ENCODE measurements at places on chromosomes 13 and 19.

DNA sequence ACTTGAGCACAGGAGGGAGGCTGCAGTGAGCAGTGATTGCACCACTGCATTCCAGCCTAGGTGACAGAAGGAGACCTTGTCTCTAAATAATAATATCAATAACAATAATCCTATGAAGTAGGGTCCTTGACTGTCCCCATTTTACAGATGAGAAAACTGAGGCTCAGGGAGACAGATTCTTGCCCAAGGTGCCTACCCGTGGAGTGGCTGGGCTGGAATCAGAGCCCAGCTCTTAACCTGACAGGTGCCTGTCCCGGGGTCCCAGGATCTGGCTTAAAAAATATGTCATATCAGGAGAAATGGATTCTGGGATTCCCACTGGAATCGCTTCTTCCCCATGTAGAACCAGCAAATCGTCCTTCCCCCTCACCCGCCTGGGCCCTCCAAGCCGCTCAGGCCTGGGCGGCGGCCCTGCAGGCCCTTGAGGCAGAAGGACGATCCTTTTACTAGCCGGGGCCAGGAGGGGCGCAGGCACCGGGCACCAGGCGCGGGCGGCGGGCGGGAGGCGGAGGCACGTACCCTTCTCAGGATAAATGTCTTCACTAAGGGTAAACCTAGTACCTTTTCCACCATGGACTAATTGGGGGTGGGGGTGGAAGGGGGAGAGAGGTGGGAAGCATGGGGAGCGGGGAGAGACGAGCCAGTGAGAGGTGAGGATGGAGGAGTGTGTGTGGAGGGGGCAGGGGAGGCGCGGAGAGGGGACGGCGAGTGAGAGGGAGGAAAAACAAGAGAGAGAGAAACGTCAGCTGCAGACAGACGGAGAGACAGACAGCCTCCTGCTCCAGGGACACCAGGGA is 60.6 kb downstream of the COLGALT1 start:
- DNase-seq, result no peak

DNA sequence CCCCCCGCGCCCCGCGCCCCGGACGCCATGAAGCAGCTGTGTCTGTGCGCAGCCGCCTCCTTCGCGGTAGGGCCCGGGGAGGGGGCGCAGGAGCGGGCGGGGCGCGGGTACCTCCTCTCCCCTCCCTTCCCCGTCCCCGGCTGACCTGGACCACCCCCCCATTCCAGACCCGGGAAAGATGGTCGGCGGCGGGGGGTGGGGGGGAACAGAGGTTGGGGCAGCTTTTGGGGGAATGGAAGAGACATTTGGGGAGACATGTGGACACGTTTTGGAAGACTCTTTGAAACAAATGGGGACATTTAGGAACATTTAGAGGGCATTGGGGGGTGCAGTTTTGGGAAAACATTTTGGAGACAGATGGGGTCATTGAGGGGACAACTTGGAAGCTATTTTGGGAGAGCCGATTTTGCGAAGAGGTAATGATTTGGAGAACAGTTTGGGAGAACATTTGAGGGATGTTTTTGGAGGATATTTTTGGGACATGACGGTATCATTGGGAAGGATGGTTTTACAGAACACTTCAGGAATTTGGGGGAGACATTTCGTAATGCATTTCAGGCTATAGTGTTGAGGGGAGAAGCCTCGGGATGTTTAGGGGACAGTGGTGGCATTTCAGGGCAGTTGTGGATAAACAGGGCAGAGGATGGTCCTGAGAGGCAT is 16.1 kb downstream of the ANKRD24 start:
- DNase-seq, result no peak

DNA sequence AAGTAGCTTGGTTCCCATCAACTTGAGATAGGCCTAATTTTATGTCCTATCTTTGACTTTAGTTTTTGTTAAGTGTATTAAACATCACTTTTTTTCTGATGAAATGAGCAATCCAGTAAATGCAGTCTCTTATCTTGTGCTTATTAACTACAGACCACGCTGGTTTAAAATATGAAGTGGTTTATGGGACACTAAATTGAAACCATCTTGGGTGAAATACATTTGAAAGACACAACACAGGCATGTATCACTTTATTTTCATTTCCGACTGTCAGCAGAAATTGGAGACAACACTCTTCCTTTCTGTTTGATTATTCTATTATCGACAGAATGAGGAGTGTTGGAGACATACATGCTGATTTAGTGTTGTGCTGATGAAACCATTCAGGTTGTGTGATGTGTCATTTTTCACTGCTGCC is 447.7 kb downstream of the GPC6 start:
- DNase-seq, result no peak

DNA sequence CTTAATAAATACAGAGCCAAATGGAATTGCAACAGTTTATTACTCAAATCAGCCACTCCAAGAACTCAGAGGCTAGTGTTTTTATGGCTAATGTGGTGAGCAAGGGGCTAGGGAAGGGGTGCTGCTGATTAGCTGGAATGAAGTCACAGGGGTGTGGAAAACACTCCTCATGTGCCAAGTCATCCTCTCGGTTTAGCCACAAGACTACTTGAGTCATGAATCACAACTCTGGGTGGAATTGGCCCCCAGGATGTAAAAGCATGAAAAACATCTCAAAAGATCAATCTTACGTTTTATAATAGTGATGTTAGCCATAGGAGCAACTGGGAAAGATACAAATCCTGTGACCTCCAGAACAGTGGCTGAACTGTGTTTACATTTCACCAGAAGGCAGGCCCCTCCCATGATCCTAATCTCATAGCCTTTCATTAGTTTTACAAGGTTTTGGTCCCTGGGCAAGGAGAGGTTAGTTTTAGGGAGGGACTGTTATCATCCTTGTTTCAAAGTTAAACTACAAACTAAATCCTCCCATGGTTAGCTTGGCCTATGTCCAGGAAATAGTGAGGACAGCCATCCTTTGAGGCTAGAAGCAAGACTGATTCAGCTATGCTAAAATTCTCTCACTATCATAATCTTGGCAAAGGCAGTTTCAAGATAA is 2020.1 kb upstream of the PCDH20 start:
- no peak for DNase-seq

- no peak for DNase-seq
These were observed 49.4 kb upstream of the INTS6 start for GRCh38 chr13:51502153-51502651.

GRCh38 chr19:2308114-2308556 is at the start of gene LINGO3:
Gene LINGO3 (minus strand): TSS chr19:2308154. CDS start chr19:2291776, 16,378 bp downstream.
- DNase-seq, result peak; percentile 44

GRCh38 chr13:22934744-22935523 is 245.8 kb upstream of the SGCG start:
- no peak for DNase-seq

DNA sequence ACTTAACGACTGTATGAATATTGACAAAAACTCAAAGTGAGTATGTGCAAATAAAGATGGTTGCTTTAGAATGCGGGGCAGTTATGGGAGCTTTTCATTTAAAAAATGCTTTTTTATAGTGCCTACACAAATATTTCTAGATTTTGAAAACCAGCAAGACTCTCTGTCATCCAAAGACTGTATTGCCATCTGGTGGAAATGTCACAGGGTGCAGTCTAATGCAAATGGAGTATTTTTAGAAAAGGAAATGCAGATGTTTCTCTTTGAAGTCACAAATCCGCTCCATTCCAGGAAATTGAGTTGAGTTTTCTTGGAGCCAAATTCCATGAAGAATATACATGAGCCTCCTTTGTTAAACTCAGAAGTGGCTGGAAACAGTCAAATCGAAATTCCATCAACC is 2.3 kb upstream of the C1QTNF9B start:
- DNase-seq, result no peak

DNA sequence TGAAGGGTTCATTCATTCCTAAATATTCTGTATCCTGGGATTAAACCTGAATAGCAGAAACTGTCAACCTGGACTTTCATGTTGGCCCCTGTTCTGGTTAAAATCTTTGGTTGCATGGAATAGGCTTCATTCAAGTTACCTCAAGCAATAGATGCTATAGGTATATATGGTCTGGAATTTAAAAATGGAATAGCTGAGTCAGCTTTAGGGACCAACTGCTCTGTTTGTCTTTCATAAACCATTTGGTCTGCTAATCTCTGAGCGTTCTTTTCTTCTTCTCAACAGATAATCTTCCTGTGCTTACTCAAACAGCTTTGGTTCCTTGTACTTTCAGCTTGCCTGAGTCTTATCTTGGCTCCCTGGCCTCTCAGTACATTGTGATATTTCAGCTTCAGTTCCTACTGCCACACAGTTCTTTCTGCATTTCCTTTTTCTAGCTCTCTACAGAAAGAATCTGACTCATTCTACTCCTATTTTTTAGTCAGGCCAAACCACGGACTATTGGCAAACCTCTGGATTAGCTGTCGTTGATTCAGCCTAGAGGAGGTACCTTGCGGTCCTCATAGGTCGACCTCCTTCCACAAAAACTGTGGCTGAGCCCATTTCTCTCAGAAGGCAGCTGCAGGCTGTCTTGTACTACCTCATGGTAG is 35.9 kb upstream of the MAB21L1 start:
- no peak for DNase-seq

DNA sequence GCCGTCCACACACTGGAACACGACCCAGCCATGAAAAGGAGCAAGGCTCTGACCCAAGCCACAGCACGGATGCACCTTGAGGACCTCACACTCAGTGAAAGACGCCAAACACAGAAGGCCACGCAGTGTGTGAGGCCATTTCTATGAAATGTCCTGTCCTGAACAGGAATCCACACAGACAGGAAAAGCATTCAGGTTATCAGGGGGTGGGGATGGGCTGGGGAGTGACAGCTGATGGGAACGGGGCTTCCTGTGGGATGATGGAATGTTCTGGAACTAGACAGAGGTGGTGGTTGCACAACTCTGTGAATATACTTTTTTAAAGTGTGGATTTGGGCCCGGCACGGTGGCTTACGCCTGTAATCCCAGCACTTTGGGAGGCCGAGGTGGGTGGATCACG is 30.6 kb downstream of the GPX4 start:
- DNase-seq, result no peak

DNA sequence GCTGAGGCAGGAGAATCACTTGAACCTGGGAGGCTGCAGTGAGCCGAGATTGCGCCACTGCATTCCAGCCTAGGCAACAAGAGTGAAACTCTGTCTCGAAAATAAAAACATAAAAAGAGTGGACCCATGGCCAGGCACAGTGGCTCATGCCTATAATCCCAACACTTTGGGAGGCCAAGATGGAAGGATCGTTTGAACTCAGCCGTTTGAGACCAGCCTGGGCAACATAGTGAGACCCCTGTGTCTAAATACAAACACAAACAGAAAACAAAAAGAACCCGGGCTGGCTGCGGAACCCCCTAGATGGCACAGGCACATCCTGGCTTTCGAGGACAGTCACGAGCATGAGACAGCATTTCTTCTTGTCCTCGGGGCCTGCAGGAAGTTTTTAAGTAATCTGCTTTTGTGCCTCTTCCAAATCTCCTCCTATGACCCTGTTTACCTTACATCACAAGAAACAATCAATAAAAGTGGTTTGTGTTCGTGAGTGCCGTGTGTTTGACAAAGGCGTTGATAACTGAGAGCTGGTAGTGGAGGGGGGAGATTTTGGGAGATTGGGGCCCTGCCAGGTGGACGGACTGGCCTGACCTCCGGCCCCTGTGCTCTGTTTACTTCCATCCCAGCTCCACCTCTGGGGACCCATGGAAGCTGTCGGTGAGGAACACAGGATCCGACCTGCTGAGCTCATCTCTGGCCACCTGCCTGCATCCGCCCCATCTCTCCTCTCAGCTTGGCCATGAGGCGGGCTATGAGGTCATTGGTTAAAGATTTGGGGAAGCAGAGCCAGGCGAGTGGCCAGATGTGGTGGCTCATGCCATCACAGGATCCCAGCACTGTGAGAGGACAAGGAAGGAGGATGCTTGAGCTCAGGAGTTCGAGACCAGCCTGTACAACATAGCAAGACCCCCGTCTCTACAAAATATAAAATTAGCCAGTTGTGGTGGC is 5.9 kb upstream of the GDF15 start:
- DNase-seq, result no peak

DNA sequence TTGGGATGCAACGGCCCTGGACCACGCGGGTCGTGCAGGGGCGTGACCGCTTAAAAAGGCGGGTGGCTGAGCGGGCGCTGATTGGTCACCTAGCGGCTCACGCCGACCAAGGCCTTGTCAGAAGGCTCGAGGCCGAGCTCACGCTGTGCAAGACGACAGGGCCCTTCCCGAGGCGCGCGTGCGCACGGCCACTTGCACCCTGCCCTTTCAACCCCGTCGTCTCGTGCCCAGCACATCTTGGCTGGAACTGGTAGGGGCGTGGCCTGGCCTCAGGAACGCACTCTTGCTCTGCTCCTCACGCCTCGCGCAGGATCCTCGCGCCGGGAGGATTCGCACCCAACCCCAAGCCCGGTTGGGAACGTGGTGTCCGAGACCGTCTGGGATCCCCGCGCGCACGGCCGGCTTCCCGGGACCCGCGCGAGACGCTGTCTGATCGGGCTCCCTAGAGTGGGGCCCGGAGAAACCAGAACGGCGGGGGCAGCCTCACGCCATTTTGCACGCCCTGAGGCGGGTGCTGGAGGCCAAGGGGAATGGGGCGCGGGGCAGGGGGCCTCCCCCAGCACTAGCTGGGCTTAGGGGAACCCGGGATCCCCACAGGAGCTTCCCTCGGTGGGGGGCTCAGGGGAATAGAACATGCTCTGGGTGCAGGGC is at the start of gene MEIOSIN:
Gene MEIOSIN (plus strand): TSS at position 280 of the 651 bp plus-strand sequence. CDS start 1,938 bp downstream, outside the sequence.
- no peak for DNase-seq

DNA sequence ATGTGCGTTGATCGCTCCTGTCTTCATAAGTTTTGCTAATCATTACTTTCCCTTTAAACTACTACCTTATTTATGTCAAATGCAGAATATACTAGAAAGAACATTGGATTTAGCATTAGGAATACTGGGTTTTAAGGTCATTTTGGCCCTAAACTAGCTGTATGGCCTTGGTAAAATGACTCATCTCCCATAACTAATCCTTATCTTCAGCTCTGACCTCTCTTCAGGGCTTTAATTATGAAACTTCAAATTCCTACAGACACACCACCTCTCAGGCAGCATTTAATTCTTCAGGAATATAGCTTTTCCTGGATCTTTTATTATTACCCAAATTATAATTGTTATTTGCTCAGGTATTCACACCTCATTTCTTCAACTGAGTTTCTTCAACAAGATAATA is 121.2 kb downstream of the STARD13 start:
- no peak for DNase-seq

- no peak for DNase-seq
These were observed 193.5 kb upstream of the NBEA start for GRCh38 chr13:34748596-34748995.

- DNase-seq, result peak; percentile 86
These were observed 1.1 kb downstream of the ISYNA1 start for GRCh38 chr19:18436671-18437490.

GRCh38 chr19:14555918-14556661 is 15.8 kb downstream of the NDUFB7 start:
- DNase-seq, result no peak

GRCh38 chr13:50366488-50367174 is 351.4 kb downstream of the KCNRG start:
- no peak for DNase-seq

- no peak for DNase-seq
These were observed 11.1 kb downstream of the GRAMD1A start for GRCh38 chr19:35011091-35011689.

DNA sequence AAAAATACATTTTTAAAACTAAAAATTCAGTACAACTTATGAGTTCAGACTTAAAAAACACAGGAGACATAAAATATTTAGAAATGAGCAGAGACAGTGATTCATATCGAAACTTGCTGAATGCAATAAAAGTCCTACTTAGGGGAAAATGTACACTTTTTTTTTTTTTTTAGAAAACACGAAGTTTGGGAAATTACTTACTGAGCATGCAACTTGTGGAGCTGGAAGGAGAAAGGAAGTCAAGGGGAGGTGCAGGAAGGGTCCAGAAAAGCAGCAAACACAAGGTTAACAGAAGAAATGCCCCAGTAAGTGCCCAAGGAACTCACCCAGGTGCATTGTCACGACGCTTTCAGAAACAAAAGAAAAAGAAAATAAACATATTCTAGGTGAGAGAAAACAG is 18.6 kb upstream of the LAIR1 start:
- DNase-seq, result no peak

Data from NCI-H2171 (cell line).